ENCODE measurements at places on chromosomes 6 and 20.
A peak's percentile ranks its signal among the peaks of the same experiment; 100 is the strongest.

DNA sequence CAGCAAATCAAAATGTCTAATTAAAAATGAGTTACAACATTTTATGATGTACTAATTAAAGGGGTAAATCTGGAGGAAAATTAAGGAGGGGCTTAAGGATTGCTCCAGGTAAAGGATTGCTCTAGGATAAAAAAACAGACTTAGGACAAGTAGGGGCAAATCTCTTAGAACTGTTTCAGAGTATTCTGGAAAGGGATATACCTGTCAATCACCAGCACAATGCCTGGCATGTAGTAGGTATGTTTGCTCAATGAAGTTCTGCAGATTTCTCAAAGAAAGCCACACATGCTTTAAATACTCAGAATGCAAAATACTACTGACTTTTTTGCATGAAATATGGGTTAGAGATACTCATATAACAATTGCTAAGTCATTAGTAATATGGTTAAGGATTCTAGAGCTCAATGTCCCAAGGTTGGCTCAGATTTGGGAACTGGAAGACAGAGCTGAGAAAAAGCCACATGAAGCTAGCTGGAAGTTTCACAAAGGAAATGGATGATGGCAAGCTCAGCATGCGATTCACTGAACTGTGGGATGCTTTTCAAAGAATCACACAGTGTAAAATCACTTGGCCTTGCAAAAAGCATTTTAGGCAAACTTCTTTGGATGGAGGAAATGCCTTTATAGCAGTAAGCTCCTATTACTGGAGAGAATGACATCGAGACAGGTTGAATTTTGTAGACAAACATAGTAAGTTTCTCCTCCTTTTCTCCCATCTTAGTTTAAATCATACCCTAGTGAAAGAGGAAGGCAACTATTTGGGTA, 72.8 kb downstream of the MAP3K5 start:
- DNase-seq = no peak

DNA sequence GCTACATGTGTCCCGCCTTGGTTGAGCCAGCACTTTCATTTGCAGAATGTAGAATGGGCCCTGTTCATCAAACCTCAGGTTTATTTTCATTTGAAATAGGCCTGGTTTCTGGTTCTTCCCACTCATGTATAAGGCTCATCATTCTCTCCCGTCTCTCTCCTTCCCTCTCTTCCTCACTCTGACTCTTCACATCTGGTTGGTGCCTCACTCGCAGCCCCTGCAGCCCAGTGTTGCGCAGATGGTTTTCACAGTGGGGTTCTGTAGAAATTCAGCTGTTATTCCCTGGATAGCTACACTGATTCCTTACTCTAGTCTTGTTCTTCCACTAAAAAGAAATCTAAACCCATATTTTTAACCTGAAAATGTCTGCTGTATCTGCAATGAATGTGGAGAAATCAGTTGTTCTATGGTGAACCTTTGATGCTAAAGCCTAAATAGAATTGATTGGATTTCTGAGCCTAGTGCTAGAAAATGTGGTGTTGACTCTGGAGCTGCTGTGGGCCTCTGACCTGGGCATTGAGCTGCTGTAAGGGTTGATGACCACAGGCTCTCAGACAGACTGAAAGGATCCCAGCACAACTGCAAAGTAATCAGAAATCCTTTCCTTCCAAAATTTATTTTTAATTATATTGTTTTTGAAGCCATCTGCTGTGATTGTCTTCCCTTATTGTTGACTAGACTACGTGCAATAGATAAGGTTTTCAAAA, 150.3 kb downstream of the TMEM242 start:
- no peak for DNase-seq

- no peak for DNase-seq
These were observed 26.5 kb downstream of the HEBP2 start for GRCh38 chr6:138430361-138431145.

DNA sequence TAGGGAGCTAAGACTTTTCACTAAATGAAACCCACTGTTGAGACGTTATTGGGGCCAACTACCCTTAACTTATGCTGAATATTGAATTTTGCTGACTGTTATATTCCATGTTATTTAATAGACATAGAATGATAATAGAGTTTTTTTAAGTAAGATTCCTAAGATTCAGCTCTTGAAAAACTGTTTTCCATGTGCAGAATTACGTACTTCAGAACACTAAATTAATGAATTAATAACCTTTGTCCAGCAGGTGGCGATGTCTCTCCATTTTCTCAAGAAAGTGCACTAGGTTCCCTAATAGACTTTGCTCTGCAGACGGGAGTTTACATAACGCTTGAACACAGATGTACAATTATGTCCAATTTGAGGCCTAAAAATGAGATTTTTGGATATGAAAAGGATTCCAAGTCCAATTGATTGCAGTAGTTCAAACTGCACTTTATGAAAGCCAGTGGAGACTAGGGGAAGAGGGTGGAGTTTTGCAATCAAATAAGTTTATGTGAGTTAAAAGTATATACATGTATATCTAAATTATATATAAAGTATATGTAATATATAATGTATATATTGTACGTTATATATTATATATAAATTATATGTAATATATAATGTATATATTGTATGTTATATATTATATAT, 282.1 kb downstream of the UST start:
- DNase-seq = peak; percentile 78

GRCh38 chr6:96450082-96450769, 71.4 kb upstream of the UFL1 start:
- no peak for DNase-seq

GRCh38 chr6:134413241-134413643, 95.3 kb upstream of the SGK1 start:
- no peak for DNase-seq

GRCh38 chr6:15109338-15110090, 136.4 kb upstream of the JARID2 start:
- DNase-seq = no peak

- no peak for DNase-seq
These were observed 12.9 kb upstream of the MCM3 start for GRCh38 chr6:52297433-52297832.

- DNase-seq = no peak
These were observed 1.5 kb upstream of the CRIP3 start for GRCh38 chr6:43310134-43310533.

- DNase-seq = no peak
These were observed 13.1 kb downstream of the UQCC1 start for GRCh38 chr20:35398660-35399144.

DNA sequence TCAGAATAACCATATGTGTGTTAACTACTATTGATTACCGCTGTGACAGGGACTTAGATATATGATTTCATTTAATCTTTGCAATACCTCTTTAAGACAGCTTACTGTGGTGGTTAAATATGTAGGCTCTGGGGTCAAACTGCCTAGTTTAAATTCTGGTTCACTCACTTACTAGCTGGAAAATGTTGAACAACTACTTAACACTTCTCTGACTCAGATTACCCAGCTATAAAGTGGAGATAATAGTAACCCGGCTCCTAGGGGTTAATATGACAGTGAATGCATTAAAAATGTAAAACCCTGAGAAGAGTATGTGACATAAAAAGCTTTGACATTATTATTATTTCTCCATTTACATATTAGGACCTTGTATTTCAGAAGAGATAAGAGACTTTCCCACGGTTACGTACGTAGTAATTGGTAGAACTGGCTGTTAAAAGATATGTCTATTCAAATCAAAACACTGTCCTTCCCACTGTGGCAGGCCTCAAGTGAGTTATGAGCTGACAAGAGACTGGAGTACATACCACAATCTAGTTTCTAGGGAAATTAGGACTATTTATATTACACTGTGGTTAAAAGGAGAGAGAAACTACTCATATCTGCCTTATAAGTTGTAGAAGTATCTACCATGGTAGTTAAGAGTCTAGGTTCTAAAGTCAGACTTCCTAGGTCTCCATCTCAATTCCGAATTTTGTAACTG, 4.4 kb upstream of the PLCB1 start:
- DNase-seq = no peak

DNA sequence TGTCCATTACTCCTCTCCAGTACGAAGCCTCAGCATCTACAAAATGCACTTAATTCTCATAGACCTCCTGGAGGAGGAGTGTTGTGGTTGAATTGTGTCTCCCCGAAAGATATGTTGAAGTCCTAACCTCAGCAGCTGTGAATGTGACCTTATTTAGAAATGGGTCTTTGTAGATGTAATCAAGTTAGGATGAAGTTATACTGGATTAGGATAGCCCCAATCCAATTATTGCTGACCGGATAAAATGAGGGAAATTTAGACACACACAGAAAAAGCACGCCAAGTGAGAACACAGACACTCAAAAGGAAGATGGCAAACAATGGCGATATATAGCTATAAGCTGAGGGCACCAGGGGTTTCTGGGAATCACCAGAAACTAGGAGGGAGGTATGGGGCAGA, 64.2 kb upstream of the FAM184A start:
- DNase-seq = peak; percentile 50

GRCh38 chr20:60302875-60303274, 344.7 kb downstream of the CDH26 start:
- DNase-seq = no peak

- DNase-seq = no peak
These were observed 658 bp downstream of the CUL7 start for GRCh38 chr6:43052842-43053544.

- DNase-seq = no peak
These were observed 458.9 kb downstream of the HACE1 start for GRCh38 chr6:104400844-104401243.

GRCh38 chr6:83920017-83920416, 60.5 kb downstream of the CYB5R4 start:
- DNase-seq = no peak

GRCh38 chr6:42332916-42333315, 115.3 kb upstream of the MRPS10 start:
- no peak for DNase-seq

DNA sequence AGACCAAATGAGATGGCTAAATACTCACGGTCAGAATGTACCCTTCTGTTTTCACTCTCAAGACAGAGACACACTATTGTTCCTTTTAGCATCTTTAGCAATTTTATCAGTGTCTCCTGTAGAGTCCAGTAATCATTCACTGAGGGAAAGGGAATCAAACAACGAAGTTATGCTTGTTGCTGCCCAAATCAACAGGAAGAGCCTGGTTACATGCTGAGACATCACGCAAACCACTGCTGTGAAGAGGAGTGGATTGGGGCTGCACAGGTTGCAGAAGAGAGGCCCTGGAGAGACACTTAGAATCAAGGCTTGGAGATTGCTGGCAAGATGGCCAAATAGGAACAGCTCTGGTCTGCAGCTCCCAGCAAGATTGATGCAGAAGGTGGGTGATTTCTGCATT, 40.5 kb upstream of the B3GAT2 start:
- DNase-seq = no peak

GRCh38 chr20:58566981-58567380, 51.8 kb upstream of the APCDD1L start:
- DNase-seq = no peak

DNA sequence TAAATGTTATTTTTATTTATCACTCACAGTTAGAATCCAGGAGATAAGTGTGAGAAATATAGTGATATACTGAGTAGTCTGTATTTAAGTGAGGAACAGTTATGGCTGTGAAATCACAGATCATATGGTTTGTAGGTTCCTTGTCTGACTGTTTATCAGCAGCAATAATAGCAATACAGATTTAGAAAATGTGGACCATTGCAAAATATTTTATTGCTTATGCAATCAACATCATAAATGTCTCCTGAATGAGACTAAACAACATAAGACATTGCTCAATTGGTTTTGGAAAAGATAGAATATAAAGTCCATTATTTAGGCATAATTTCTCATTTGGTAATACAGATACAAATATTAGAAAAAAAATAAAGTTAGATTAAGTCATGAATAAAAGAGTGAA, 43.7 kb downstream of the CCDC170 start:
- no peak for DNase-seq

- DNase-seq = no peak
These were observed 17.2 kb upstream of the SPAG4 start for GRCh38 chr20:35598476-35598875.

DNA sequence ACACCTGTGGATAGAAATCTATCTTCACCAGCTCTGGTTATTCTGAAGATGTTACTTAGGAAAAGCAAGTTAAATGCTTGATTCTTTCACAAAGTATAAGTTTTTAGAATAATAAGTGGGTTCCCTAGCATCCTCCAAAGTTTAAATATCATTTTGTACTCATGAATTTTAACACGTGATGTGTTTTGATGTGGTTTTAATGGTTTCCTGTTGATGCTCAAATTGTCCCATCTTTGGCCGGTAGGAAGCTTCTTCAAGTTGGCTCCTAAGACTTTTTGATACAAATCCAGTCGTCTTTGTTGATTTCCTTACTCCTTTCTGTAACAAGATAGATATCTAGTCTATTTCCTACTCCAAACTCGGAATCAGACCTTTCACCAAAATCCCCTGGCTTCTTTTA, 94.5 kb upstream of the STXBP5 start:
- DNase-seq = no peak

DNA sequence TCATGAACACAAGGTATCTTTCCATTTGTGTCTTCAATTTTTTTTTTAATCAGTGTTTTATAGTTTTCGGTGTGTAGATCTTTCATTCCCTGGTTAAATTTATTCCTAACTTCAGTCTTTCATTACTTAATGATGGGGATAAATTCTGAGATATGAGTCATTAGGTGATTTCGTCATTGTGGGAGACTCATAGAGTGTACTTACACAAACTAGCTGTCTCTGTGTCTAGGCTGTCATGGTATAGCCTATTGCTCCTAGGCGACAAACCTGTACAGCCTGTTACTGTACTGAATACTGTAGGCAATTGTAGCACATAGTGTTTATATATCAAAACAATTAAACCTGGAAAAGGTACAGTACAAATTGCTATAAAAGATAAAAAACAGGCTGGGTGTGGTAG, 42.1 kb downstream of the SMAP1 start:
- DNase-seq = no peak

DNA sequence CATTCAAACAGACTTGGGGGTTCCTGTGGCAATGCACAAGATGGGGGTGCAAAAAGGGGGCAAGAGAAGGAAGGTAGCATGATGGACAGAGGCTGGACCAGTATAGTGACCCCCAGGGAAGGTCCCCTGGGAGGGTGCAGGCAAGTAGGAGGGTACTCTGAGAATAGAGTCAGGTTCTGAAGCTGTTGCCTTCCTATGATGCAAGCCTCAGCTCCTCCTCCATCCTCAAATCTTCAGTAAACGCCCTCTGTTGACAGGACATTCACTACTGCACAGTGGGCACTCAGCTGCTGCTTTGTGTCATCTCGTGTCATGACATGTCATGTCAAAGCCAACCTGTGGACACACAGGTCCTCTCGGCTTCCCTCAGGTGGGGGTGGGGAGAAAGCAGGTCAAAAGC, 5.8 kb upstream of the SDCBP2 start:
- peak; percentile 31 for DNase-seq

DNA sequence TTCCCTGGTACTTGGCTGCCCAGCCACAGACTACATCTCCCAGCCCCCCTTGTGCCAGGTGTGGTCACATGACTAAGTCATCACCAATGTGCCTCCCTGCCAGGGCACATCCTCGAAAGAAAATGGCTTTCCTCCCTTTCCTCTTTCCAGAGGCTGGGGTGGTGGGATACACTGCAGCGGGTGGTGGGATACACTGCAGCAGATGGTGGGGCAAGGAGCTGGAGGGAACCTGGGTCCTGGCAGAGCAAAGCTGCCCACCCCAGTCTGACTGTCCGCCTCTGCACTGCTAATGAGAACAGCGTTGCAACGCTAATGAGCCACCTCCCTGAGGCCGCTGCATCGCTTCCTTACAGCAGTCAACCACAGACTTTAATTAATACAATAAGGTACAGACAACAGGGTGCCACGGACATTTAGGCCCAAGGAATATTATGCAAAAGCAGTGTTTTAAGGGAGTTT, 125.3 kb downstream of the PREX1 start:
- DNase-seq = no peak

- no peak for DNase-seq
These were observed 55.1 kb upstream of the APCDD1L start for GRCh38 chr20:58570204-58570859.

- no peak for DNase-seq
These were observed 16.5 kb downstream of the GTF2H5 start for GRCh38 chr6:158184608-158185007.
